CD4-positive, alpha-beta T cell treated with Interleukin-4 for 1 hour (primary cell): ENCODE measurements at places on chromosomes 12 and 14.

GRCh38 chr12:121060149-121061001, 21.3 kb upstream of the OASL start:
- DNase-seq = peak; percentile 87

DNA sequence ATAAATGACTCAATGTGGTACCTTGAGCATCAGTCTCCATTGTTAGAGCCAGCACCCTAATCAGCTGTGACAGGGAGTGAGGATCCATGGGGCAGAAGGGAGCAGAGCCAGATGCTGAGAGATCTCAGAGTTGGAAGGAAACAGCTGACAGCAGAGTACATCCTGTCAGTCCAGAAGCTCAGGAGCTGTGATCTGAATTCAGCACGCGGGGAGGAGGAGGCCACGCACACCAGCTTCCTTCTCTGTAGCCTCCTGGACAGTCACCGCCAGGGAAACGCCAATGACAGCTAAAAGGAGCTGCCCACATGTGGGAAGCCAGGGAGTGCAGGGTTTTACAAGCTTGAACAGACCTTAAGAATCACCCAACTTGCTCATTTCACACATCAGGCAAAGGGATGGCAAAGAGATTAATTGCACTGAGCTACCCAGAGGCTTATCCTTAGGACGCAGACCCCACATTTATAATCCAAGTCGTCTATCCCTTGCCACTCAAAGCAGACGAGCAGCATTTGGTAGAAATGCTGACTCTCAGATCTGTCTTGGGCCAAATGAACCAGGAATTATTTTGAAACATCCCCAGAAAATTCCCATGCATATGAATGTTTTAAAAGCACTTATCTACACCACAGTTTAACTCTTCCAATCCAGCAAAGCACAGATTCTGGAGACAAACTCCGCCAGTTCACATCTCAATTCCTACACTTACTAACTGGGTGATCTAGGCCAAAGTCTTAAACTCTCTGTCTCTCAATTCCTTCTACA, 322.6 kb upstream of the TMTC1 start:
- DNase-seq = no peak

- DNase-seq = no peak
Measured at GRCh38 chr14:102663440-102663839, 71.0 kb downstream of the RCOR1 start.

- DNase-seq = no peak
Measured at GRCh38 chr12:80291108-80291754, 152.8 kb upstream of the PTPRQ start.

DNA sequence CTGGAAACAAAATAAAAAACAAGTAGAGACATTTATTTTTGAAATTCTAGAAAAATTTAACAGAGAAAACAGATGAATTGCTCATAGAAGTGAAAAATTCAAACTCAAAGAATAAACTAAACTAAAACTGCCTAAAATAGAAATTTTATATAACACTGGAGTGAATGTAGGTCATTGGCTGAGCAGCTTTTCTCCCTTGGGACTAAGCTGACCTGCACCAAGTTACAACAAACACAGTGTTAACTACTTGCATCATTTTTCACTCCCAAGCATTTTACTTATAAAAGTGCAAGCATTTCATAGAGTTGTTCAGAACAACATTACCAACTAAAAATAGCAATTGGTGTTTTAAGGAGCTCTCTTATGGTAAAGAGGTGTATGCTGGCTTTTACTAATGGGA, 298.1 kb downstream of the MED13L start:
- DNase-seq = no peak

- no peak for DNase-seq
Measured at GRCh38 chr12:77720258-77720657, 110.4 kb upstream of the NAV3 start.

DNA sequence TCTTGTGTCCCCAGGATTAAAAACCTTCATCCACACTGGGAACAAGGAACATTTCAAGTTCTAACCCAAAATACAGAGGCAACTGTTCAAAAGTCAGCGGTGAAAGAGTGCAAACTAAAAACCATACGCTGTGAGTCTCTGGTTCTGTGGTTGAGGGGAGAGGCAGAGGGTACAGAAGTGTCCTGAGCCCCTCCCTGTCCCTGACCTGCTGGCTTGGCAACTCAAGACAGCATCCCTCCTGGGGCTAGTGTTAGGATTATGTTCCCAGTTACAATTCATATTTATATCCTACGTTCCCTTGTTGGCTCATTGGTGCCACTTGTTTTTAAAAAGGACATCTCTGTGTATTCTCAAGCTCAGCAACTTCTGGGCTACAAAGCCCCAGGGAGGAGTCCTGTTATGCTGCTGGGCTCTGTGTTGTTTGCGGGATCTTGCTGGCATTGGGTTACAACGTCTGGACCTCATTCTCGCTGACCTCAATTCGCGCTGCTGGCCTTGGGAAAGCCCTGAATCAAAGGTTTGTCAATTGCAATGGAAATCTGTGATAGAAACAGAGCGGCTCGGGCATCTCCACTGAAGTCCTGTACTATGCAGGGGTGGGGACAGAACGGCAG, 420.8 kb downstream of the FUT8 start:
- no peak for DNase-seq

DNA sequence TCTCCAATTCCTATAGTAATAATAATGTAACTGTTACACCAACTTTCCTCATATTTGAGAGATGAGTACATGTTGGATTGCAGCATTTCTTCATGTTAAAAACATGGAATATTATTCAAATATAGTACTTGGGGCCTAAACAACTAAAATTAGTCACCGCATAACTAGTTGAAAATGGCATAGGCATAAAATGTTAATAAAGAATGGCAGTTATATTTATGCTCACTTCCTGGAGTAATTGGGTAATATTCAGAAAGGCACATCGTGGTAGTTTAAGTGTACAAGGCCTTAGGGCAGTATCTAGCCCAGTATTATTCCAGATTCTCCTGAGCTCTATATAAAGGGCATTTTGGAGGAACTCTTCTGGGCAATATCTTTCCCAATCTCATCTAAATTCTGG, 46.0 kb downstream of the ERGIC2 start:
- DNase-seq = no peak

- DNase-seq = no peak
Measured at GRCh38 chr12:105393587-105393986, 63.1 kb downstream of the C12orf75 start.

DNA sequence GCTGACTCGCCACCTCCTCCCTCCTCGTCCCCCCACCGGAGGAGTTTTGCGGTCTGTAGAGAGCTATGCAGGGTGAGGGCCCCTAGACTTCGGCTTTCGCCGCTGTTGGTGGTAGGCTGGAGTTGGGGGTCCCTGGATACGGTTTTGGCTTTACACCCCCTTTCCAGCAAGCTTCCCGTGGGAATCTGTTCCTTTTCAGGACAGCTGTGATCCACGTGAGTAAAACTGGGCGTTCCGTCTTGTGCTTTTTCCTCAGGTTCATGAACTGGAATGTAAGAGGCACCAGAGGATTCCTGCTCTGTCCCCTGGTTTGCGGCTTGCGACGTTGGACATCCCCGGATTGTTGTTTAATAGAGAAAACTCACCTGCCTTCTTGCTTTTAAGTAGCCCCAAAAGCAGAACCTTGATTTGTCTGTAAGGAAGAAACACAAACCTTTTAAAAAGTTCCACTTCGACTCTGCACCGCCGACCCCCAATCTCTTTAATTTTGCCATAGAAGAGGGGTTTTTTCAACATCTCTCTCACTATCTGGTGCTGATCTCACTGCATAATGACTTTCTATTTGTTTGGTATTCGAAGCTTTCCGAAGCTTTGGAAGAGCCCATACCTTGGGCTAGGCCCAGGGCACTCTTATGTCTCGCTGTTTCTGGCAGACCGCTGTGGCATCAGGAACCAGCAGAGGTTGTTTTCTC, 490 bp downstream of the PRORP start:
- no peak for DNase-seq

GRCh38 chr14:23024612-23025075, 10.1 kb downstream of the PSMB5 start:
- no peak for DNase-seq

- DNase-seq = no peak
Measured at GRCh38 chr12:15278816-15279658, 43.3 kb upstream of the PTPRO start.

DNA sequence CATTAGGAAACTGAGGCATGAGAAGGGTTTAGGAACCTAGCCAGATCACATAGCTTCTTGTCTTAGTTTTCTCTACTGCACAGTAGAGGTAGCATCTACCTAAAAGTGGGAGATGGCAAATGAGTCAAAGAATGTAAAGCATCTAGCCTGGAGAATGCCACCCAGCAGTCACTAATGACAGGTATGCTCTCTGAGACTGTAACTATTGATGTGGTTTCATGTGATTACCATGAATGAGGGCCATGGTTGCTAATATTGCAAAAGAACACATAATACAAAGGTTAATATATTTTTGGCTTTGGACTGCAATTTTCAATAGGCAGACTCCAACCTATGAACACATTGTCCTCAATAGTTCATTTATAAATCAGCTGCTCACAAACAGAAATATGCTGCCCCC, 389.9 kb downstream of the GRIN2B start:
- no peak for DNase-seq

DNA sequence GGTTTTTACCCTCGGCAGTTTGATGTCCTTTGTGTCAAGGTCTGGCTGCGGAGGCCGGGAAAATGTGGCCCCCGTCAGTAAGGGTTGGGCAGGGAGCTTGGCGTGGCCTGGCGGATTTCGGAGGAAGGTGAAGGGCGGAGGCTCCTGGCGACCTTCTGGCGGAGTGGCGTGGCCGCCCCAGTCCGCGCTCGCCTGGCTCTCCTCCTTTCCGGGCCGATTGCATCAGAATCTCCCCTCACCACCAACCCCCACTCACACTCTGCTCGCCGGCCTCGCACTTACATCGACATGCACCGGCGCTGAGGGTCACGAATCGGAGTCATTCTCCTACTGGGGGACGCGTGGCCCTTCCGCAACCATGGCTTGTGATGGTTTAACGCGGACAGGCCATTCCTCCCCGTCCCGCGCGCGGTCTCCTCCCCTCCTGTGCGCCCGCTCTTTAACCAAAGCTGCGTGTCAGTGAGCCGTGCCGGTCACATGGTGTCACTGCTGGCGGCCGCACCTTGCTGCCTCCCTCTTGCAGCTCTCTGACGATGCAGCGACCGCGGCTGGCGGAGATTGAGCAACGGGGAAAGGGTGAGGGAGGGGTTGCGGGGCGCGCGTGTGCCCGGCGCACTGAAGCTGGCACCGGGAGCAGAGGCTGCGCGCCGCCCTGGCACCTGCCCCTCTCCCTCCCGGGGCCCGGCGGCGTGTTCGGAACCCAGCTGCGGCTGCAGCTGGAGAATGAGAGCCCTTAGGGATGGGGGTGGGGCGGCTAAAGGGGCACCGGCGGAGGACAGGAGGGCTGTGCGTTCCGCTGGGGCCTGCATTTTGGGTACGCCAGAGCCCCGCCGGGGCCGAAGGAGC, at the start of gene SLC38A1:
SLC38A1 (minus strand) TSS at position 461 of the 846 bp plus-strand sequence. CDS start 29,243 bp downstream, outside the sequence.
- DNase-seq = peak; percentile 90

GRCh38 chr14:75279153-75279762, 630 bp downstream of the FOS start:
- peak; percentile 74 for DNase-seq

DNA sequence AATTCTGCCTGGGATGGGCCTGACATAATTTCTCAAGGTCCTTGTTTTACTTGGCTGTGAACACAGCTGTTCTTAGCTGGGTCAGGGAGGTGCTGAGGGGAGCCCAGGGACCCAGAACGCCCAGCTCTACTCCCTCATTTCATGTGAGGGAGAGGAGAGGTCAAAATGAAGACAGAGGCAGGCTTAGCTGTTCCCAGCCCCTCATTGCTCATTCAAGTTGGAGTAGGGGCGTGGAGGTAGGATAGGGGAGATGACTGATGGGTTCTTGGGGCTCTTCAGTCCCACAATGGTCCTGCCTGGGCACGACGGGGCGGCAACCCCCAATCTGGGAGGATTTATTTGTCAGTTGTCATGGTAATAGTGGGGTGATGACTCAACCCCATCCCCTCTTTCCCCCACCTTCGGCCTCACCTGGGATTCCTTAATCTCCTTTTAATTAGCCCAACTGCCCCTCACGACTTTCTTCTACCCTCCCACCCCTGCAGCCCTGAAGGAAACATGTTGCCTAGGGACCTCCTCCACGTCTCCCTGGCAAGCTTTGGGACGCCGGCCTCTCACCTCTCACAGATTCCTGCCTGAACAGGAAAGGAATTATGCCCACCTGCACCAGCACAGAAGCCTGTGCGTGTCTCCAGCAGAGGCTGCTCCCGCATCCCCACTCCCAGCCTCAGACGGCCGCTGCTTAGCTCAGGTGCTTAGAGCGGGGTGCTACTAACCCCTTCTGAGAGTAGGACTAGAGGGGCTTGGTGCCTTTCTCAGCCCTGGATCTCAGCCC, 10.2 kb downstream of the SPRYD3 start:
- DNase-seq = no peak

DNA sequence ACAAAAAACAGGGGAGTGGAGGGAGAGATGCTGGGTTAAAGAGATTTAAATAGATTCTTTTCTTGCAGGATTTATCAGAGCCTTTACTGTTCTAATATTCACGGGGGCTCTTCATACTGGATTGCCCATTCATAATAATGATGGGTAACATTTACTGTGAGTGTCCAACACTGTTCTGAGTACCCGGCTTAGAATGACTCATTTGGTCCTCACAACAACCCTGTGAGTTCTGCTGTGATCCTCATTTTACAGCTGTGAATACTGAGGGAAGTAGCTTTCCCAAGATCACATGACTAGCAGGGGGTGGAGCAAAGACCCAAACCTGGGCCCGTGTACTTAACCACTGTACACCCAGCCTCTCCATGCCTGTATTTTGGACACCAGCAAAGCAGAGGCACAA, 113.4 kb downstream of the NT5DC3 start:
- no peak for DNase-seq

DNA sequence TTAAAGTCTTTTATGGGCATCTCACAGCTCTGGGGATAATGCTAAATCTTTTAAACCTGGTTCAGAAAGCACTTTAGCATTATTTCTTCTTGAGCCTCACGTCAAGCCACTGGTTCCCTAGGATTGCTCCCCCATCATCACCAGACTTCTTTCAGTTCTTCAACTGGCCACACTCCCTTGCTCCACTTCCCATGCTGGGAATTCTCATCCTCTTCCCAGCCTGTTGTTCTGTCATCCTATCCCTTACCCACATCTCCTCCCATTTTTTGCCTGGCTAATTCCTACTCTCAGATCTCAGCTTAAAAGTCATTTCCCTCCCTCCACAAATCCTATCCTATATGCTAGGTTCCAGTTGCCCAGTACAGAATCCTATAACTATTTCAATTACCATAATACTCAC, 14.4 kb downstream of the FERMT2 start:
- no peak for DNase-seq

DNA sequence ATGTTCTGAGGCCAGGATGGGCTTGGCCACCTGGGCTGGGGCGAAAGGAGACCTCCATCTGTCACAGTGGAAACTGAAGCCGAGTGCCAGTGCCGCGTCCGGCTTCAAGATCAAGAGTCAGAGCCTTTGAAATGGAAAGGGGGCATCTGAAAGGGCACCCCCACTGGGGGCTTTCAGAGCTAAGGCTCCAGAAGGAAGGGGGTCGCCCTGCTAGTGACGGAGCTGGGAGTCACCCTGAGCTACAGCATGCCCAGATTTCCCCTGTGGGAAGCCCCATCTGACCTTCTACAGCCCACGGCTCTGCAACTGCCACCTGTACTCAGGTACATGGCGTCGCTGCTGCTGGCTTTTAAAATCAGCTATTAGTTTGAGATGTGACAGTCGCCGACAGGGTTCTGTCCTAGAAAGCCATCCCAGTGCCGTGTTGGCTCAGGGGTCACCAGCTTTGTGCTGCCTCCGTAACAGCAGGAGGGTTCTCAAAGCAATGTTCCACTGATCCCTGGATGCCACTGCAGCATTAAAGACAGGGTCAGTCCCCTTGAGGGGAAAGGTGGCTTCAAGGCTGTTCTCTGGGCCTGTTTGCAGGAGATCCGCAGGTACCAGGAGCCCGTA, 31.5 kb downstream of the CCNK start:
- DNase-seq = no peak
